ENCODE measurements at places on chromosomes 5 and 9. TPM values are rescaled to one million over a fixed set of nuclear protein-coding genes. Genes with fewer than 3 reads are reported as not detected.

- no peak for DNase-seq
Measured at GRCh38 chr9:127658428-127658827, 46.4 kb downstream of the STXBP1 start.

Gene CDH18
- total RNA-seq = not detected

DNA sequence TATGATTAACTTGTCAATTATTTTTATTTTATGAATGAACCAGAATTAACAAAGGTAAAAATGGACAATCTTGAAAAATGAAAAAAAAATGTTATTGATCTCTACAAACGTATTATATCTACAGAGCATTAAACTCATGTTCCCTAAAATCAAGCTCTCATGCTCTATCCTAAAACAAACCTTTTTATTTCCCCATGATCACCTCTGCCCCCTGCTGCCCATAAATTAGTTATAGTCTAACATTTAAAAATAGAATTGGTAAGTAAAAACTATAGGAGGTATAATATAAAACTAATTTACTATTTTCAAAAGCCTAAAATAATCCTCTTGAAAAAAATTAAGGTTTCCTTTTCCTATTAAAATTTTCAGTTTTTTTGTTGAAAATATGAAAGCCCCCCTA, 168.0 kb upstream of the POU5F2 start:
- DNase-seq = no peak

- no peak for DNase-seq
Measured at GRCh38 chr5:163595932-163596607, 90.7 kb downstream of the MAT2B start.

Gene SLC34A1
- total RNA-seq = not detected

Gene HRH2
- 8.2 TPM for total RNA-seq

DNA sequence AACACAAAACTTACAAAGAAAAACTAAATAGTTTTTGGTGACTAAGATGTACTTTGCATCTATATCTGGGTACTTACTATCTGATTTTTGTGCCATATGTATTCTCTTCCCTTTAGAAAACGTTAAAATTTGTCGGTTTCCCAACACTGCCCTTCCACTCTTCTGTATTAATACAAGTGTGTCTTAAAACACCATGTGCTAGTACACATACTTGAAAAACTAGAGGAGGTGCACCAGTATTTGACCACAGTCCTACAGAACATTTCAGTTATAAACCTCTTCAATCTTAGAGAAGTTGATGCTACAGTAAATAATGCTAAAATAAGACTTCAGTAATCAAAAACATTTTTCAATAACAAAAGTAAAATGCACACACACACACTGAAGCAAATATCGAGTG, 251.2 kb downstream of the EFNA5 start:
- DNase-seq = no peak

Gene SH3PXD2B
- total RNA-seq = 114 TPM

GRCh38 chr5:38835887-38836286, 9.9 kb upstream of the OSMR start:
- no peak for DNase-seq

Gene ELAVL2
- total RNA-seq = not detected

Gene ROR2
- total RNA-seq = 28.4 TPM

Gene PAEP
- total RNA-seq = not detected

All from posterior vena cava (tissue), 2 donors.